ENCODE measurements at places on chromosomes 7 and 10.

GRCh38 chr10:75646218-75646915, 214.9 kb downstream of the LRMDA start:
- DNase-seq = no peak

GRCh38 chr7:84136809-84137208, 57.8 kb downstream of the SEMA3A start:
- no peak for DNase-seq

DNA sequence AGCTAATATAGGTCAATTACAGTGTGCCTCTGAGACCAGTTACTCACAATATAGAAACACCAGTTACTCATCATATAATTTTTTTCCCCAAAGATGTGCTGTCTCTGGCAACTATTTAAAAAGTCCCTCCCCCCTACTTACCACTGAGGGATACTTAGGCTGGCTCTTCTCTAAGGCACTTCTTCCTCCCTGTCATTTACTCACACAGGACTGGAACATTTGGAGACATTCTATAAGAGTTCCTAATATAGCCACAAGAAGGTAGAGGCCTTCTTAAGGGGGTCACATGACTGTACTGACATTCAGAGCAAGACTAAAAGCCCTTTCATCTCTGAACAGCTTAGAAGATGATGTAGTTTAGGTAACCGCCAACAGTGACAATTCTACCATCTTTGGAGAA, 44.4 kb upstream of the SLIT1 start:
- DNase-seq = no peak

DNA sequence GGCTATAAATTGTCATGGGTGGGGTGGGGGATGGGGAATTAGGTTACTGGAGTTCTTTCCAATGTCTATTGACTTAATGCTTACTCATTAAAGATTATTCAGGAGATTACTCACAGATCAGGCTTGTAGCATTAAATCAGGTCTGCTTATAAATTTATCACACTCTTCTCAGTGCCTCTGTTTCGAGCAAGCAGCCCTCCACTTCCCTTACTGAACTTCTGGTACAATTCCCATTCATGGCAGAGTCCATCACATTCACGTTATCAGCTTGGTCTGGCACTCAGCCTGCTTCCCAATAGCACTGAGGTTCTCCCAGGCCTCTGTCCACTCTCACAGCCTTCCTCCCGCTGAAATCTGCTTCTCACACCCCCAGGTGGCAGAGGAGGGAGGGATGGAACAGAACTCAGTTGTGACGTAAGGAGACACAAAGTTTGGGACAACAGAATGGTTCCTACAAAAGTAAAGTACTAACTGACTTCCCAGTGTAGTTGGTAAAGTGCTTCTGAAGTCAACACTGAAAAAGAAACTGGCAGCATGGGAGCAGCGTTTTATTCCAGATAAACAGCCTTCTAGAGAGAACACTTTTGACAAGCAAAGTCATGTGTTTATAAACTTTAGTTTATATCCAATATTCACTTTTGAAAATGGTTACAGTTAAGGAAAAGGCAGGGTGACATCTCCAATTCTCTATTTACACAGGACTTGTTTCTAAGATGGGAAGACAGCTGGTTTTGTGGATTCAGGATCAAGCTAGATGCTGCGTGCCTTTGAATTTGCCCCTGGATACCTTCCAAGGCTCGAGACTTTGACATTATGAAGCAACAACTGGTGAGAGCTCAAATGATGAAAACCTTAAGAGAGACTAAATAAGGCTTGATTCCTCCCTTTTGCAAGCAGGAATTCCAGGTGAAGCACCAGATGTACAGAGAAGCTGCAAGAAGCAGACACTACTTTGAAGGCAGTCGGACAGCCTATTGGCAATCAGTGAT, 81.4 kb downstream of the ATXN7L1 start:
- DNase-seq = no peak

- DNase-seq = no peak
These were observed 62.3 kb upstream of the AHR start for GRCh38 chr7:17236171-17236570.

GRCh38 chr7:143316492-143316891, 581 bp downstream of the CLCN1 start:
- no peak for DNase-seq

DNA sequence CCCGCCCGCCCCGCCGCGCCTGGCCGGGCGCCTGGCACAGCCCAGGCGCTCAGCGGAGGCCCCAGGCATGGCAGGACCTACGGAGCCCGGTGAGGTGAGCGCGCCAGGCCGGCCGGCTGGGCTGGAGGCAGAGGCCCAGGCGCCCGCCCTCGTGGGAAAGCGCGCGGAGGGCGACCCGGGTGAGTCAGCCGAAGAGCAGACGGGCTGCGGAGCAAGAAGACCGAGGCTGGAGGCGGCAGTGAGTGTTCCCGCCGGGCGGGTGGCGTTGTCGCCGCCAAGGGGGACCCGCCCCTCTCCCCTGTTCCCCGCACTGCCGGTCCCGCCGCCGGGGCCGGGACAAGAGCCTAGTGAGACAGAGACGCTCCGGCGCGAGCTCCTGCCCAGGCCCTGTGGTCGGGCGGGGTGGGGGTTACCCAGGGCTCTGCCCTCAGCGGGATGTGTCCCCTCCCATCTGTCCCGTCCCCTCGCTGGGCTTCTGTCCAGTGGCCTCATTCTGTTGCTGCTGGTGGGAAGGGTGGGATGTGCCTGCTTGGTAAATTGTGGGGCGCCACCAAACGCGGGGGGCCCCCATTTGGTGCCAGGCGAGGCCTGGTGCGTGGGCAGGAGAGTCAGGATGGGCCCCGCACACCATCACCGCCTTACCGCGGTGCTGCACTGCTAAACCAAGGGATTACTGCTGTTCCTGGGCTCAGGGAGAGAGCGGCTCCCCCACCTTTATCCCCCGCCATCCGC, 17.0 kb upstream of the NODAL start:
- no peak for DNase-seq

DNA sequence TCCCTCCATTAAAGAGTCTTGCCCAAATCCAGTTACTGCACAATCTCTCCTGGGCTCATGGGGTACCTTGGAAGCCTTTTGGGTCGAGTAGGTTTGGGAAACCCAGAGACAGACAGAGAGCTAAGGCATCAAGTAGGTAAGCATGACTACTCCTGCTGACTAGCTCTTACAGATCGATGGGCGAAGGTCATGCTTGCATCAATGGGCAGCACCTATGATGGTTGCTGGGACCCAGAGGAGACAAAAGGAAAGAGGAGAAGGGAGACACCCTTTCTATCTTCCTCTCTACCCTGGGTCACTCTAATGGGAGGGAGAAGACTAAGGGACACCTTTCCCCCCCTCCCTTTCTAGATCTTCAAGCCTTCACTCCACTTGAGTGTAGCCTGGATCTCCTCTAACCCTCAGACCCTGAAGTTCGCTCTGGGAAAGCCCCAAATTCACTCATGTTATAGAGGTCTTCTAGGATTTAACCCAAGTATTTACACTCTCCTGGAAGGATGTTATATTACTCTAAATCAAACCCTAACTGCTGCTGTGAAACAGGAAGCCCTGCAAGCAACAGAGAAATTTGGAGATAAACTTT, 31.6 kb upstream of the ZNF746 start:
- no peak for DNase-seq

GRCh38 chr7:120941064-120941463, 9.5 kb upstream of the ING3 start:
- no peak for DNase-seq

DNA sequence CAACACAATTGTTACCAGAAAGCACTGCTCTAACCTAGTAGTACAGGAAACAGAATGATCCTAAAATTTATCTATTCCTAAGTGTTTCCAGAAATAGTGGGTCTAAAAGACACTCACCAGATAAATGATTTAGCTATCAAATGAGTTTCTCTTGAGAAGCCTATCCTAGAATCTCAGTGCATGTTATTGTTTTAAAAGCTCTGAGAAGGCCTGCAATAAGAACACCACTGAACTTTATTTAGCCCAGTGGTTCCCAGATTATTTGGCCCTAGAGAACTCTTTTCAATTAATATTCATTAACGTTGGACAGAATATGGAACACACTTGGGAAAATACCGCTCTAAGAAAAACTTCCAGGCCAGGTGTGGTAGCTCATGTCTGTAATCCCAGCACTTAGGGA, 220.1 kb upstream of the GHITM start:
- no peak for DNase-seq

DNA sequence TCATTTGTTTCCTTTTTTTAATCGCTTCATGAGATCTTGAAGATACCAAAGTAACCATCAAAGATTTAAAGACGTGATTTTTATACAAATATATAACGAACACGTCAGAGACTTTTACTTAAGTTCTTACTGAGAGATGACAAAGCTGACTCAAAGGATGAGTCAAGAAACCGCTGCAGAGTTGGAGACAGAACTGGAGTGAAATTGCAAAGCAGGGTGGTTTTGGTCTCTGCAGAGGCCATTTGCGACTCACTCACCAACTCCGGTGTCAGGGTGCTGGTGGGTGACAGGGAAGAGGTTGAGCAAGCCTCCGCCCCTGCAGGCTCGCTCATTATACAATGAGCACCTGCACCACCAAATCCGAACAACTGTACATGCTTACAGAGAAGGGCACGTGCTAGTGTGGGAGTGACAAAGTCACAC, 75.2 kb downstream of the DNAJB6 start:
- DNase-seq = peak; percentile 12

DNA sequence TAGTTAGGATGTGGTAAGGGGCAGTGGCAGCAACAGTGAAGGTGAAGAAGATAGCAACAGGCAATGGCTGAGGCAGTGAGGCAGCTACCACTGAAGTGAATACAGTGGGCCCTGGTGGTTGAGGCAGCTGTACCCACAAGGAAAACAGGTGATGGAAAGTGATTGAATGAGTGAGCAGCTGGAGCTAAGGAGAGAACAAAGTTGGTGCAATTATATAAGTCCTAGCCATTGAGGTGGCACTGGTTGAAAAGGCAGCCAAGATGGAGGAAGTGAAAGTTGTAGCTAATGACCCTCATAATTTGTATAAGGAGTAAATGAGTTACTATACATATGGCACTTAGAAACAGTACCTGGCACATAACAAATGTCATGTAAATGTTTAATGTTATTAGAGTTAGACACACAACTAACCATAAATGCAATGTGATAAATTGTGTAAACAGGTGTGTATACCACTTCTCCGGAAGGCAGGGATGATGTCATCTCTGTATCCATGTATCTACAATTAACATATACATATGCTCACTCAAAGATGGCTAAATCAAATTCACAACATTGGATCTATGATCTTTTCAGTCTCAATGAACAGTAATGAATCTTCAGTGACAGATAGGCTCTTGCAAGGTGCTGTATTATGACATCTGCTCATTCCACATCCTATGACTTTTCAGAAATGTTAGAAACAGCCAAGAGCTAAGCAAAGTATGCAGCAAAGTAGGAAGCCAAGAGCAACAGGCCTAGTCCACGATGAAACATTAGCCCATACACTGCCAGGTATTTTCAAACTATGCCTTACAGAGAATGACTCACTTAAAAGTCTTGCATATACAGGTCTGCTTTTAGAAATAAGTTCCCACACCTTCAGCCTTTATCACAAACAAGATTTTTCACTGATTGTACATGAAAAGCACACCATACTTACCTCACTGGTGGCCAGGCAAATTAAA, 10.7 kb downstream of the XPNPEP1 start:
- no peak for DNase-seq

DNA sequence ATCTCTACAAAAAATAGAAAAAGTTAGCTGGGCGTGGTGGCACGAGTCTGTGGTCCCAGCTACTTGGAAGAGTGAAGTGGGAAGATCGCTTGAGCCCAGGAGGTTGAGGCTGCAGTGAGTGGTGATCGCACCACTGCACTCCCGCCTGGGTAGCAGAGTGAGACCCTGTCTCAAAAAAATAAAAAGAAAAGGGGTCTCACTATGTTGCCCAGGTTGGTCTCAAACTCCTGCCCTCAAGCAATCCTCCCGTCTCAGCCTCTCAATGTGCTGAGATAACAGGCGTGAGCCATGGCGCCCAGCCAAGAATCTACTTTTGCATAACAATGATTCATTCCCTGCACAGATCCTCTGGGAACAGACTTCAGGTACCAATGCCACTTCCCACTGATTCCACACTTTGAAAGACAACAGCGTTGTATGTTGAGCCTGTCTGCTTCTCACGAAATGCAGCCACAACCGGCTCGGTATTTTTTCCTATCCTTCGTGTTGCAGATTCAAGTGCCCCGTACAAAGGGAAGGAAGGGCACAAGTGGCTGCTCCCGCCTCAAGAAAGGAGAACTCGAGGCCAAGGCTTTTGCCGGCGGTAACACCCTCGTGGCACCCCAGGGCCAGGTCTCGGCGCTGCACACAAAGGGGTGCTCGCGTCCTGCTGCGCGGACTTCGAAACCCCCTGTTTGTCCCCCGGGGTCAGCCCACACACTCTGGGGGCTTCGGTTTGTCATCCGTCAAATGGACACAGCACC, 745 bp downstream of the DAGLB start:
- DNase-seq = peak; percentile 51

GRCh38 chr10:123636598-123637325, 29.4 kb upstream of the GPR26 start:
- DNase-seq = no peak

DNA sequence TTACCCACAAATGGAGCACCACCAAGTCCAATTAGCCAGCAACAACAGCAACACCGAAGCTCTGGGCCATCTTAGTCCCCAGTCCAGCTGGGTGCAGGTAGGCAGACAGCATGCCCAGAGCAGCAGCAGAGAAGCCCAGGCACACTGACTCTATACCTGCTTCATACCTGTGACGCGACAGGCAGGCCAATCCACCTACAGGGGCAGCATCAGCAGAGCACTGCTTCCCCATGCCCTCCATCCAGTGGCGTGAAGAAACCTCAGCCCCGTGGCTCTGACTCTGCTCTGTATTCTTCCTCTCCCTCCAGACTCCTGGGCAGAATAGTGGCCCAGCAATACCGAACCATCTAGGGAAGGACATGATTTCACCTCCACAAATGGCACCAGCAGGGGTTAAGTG, 191.7 kb downstream of the AKR1D1 start:
- no peak for DNase-seq

GRCh38 chr10:44960482-44961229, 1.1 kb downstream of the RASSF4 start:
- no peak for DNase-seq

- DNase-seq = no peak
These were observed 61.6 kb downstream of the MTURN start for GRCh38 chr7:30196408-30196807.

- no peak for DNase-seq
These were observed 82.9 kb downstream of the WDFY4 start for GRCh38 chr10:48767373-48768143.

GRCh38 chr7:141400356-141400755, 150.9 kb upstream of the AGK start:
- DNase-seq = no peak

DNA sequence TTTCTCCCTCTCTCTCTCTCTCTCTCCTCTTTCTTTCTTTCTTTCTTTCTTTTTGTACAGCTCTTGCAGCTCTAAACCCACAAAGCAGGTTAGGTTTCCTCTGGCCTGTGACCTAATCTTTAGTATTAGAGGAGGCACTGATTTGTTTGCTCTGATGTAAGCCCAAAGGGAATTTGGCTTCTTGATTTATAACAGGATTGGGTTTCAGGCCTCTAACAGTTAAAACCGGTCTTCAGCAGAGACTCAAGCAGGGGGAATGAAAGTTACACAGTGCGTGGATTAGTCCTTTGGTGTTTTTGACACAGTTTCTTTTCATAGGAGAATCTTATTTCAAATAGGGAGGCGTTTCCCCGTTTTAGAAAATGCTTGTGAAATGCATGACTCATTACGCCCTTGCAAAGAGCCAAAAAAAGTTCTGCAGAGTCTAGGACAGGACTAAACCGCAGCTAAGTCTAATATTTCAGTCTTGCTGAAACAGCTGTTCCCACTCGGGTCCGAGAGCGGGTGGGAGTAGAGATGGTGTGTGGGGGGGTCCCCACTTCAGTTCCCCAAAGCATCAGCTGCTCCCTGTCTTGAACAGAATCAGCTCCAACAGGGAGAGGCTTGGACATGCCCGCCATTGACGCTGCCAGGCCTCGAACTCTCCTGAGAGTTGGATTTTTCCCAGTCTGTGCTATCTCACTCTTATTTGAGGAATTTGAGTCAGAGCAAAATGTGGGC, 296.5 kb upstream of the PITRM1 start:
- no peak for DNase-seq

Data from T-helper 2 cell (primary cell).